Left ventricle myocardium inferior (tissue), 1 donor: ENCODE measurements at places on chromosomes 4 and X. TPM values are rescaled to one million over a fixed set of nuclear protein-coding genes. Genes with fewer than 3 reads are reported as not detected.

Gene OTUD6A
- not detected for total RNA-seq

- no peak for DNase-seq
- no peaks in the 10 kb centered on the region for H3K36me3 ChIP-seq
- H3K27ac ChIP-seq: peak overlapping the region; percentile 98
- no peaks in the 10 kb centered on the region for H3K27me3 ChIP-seq
- H3K4me1 ChIP-seq: peaks cover 73% of the 10 kb centered on the region
- peak overlapping the region; percentile 86 for H3K4me3 ChIP-seq
These were observed 3.5 kb downstream of the CCNI start for GRCh38 chr4:77072195-77072753.

DNA sequence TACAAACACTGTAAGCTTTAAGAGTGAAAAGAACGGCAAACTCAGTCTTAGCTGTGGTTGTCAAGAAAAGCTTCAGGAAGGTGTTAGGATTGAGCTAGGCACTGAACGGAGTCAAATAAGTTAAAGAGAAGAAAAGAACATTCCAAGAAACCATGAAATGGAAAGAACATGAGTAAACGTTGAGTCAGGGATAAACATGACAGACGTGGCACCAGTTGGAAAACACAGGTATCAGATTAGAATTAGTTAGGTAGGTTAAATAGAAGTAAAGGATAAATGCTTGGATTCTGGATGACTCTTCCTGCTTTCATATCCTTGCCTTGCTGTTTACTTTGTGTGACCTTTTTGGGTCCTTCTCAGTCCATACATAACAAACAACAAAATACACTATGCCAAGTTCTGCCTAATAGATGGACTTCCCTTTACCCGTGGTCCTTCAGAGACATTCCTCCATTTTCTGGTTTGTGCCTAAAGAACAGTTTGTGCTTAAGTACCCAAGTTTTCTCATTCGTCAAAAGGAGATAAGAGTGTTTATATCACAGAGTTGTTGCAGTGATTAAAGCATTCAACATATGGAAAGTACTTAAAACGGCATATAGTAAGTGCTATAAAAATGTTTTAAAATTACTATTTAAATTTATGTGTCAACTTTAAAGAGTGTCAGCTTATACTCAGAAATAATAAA is 446.9 kb downstream of the TMA16 start:
- no peaks in the 10 kb centered on the region for H3K27me3 ChIP-seq
- no peak overlapping the region for H3K27ac ChIP-seq
- H3K36me3 ChIP-seq: no peaks in the 10 kb centered on the region
- no peaks in the 10 kb centered on the region for H3K4me1 ChIP-seq
- no peak for DNase-seq

DNA sequence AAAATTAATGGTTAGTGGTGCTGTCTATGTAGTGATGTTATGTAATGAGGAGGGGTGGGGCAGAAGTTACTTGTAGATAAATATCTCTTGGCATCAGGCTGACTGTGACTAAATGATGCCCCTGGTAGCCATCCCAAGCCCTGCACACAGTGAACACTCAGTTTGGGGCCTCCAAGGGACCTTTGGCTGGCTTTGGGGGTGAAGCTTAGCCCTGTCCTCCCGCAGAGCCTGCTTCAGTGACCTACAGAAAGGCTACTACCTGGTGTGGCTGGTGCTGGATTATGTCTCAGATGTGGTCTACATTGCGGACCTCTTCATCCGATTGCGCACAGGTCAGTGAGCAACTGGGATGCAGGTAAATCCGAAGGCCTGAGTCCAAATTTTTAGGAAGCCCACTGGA is 7.8 kb downstream of the CNGA2 start:
- no peak overlapping the region for H3K27ac ChIP-seq
- H3K4me1 ChIP-seq: no peaks in the 10 kb centered on the region
- H3K27me3 ChIP-seq: no peaks in the 10 kb centered on the region
- no peak for DNase-seq

GRCh38 chrX:138885886-138886285 is 174.4 kb upstream of the FGF13 start:
- no peak overlapping the region for H3K4me3 ChIP-seq
- no peak overlapping the region for H3K27ac ChIP-seq
- H3K27me3 ChIP-seq: no peaks in the 10 kb centered on the region
- no peaks in the 10 kb centered on the region for H3K36me3 ChIP-seq

DNA sequence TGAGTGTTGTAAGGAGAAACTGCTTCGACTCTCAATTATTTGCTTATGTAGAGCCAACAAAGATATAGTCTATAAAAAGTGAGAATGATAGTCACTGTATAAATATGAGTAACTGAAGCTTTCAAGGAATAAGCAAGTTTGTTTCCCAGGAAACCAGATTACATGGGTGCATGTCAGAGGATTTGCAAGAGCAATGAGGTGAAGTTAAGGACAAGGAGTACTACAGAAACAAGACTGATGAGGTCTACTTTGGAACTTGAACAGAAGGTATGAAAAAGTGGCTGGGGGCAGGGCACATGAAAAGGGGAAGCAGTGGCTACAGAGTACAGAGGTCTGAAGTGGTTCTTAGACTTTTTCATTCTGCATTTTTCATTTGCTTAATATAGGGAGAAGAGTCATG is 321.0 kb upstream of the CXXC4 start:
- DNase-seq: no peak
- no peak overlapping the region for H3K27ac ChIP-seq
- H3K36me3 ChIP-seq: no peaks in the 10 kb centered on the region
- H3K4me3 ChIP-seq: no peak overlapping the region
- H3K27me3 ChIP-seq: no peaks in the 10 kb centered on the region
- no peaks in the 10 kb centered on the region for H3K4me1 ChIP-seq

Gene PFKFB1
- total RNA-seq: 0.19 TPM

- no peak overlapping the region for H3K4me3 ChIP-seq
- DNase-seq: no peak
- H3K27me3 ChIP-seq: no peaks in the 10 kb centered on the region
- H3K36me3 ChIP-seq: no peaks in the 10 kb centered on the region
- H3K27ac ChIP-seq: peak overlapping the region; percentile 82
These were observed 3.1 kb upstream of the BCORL1 start for GRCh38 chrX:129979207-129979920.

DNA sequence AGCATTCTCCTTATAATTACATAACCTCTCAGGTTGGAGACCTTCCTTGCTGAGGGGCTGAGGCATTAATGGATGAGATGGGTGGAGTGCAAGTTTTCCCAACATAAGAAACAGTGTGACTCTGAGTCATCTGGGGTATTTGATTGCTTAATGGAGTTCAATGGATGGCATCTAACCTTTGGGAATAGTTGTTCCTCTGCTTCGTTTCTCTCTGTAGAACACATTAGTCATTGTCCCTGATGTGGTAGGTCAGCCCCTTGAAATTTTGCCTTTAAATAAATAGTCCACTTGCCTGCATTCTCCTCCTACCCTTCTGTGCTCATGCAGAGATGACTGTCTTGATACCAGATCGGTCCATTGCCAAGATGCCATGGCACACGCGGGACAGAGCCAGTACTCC is 38.6 kb downstream of the SLITRK2 start:
- no peaks in the 10 kb centered on the region for H3K36me3 ChIP-seq
- H3K27ac ChIP-seq: no peak overlapping the region
- no peaks in the 10 kb centered on the region for H3K4me1 ChIP-seq
- H3K27me3 ChIP-seq: no peaks in the 10 kb centered on the region

- peaks cover 50% of the 10 kb centered on the region for H3K4me1 ChIP-seq
- H3K36me3 ChIP-seq: no peaks in the 10 kb centered on the region
- H3K27me3 ChIP-seq: no peaks in the 10 kb centered on the region
- peak; percentile 48 for DNase-seq
These were observed 102.1 kb downstream of the UCHL1 start for GRCh38 chr4:41358647-41359421.

- H3K36me3 ChIP-seq: no peaks in the 10 kb centered on the region
- no peak overlapping the region for H3K4me3 ChIP-seq
- DNase-seq: no peak
- H3K4me1 ChIP-seq: no peaks in the 10 kb centered on the region
These were observed 177.9 kb upstream of the TENM3 start for GRCh38 chr4:182065255-182065654.

DNA sequence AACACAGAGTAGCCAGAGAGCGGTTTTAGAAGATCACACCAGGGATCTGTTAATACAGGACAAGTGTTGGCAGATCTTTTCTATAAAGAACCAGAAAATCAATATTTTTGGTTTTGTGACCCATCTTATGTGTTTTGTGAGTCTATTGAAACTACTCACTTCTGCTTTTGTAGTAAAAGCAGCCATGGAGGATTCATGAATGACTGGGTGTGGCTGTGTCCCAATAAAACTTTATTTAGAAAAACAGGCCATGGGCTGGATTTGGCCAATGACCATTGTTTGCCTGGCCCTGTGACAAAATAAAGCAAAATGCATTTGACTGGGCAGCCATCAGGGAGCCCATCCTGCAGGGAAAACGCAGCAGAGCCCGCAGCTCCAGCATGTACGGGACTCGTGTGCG is 99.9 kb upstream of the ADRA2C start:
- DNase-seq: no peak
- H3K36me3 ChIP-seq: no peaks in the 10 kb centered on the region
- H3K27ac ChIP-seq: no peak overlapping the region
- no peak overlapping the region for H3K4me3 ChIP-seq

DNA sequence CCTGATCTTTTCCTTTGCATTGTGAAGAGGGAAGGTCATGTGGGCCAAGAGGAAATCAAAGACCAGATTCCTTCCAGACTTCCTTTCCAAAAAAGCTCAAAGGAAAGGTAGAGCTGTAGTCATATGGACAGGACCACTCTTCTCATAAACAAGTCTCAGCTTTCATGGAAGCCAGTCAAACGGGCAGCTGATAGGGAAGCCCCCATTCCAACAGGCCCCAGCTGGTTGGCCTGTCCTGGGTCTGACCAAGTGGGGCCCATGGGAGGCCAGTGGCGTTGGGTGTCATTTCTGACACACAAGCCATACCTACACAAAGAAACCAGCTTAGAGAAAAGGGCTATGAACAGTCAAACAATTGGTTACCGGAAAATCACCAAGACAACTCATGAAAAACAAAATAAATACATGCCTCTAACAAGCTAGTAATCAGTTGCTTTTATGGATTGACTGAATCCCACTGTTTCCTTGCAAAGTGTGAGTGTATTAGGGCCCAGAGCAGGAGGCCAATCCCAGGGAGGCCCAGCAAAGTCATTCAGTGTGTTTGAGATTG is 149.6 kb upstream of the MAMLD1 start:
- no peak for DNase-seq
- peak overlapping the region; percentile 68 for H3K27ac ChIP-seq
- no peak overlapping the region for H3K4me3 ChIP-seq
- H3K4me1 ChIP-seq: peaks cover 16% of the 10 kb centered on the region

GRCh38 chr4:123649645-123650391 is 253.2 kb downstream of the SPRY1 start:
- peak overlapping the region; percentile 8 for H3K4me3 ChIP-seq
- peak overlapping the region; percentile 70 for H3K27ac ChIP-seq
- H3K36me3 ChIP-seq: no peaks in the 10 kb centered on the region
- no peak for DNase-seq

Gene TCP11X1
- not detected for total RNA-seq

GRCh38 chr4:112978691-112979472 is 70.6 kb upstream of the ANK2 start:
- no peaks in the 10 kb centered on the region for H3K27me3 ChIP-seq
- H3K36me3 ChIP-seq: peaks cover 5% of the 10 kb centered on the region
- no peak overlapping the region for H3K4me3 ChIP-seq
- H3K4me1 ChIP-seq: peaks cover 8% of the 10 kb centered on the region
- H3K27ac ChIP-seq: no peak overlapping the region
- no peak for DNase-seq

DNA sequence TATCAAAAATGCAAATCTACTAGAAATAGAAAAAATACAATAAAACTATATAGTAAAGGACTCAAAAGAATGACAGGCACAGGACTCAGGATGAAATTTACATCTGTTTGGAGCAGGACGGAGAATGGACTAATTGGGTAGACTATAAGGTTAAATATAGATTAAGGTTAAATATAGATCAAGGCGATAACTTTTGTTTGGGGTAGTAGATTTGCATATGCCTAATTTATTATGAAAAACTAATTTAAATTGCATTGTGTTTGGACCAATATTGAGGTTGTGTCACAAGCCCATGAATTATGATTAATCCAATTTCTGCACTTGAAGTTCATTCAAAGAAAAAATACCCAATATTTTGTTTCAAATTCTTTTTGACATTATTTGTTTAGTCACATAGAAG is 31.0 kb downstream of the MTHFD2L start:
- H3K36me3 ChIP-seq: peaks cover 4% of the 10 kb centered on the region
- DNase-seq: no peak
- no peak overlapping the region for H3K4me3 ChIP-seq
- no peak overlapping the region for H3K27ac ChIP-seq

Gene NUDT10
- 0.27 TPM for total RNA-seq

Gene ARSJ
- 1.2 TPM for total RNA-seq

- H3K27me3 ChIP-seq: no peaks in the 10 kb centered on the region
- no peaks in the 10 kb centered on the region for H3K36me3 ChIP-seq
- peak overlapping the region; percentile 87 for H3K27ac ChIP-seq
- H3K4me3 ChIP-seq: peak overlapping the region; percentile 40
- peak; percentile 16 for DNase-seq
These were observed 78.6 kb upstream of the BOD1L1 start for GRCh38 chr4:13706120-13706519.

- no peaks in the 10 kb centered on the region for H3K27me3 ChIP-seq
- no peak overlapping the region for H3K27ac ChIP-seq
- H3K4me3 ChIP-seq: no peak overlapping the region
- DNase-seq: no peak
These were observed 547.6 kb downstream of the RPA4 start for GRCh38 chrX:97431281-97431680.

- H3K4me1 ChIP-seq: no peaks in the 10 kb centered on the region
- no peaks in the 10 kb centered on the region for H3K27me3 ChIP-seq
- H3K36me3 ChIP-seq: no peaks in the 10 kb centered on the region
- no peak overlapping the region for H3K4me3 ChIP-seq
- no peak for DNase-seq
- no peak overlapping the region for H3K27ac ChIP-seq
These were observed 248.0 kb upstream of the KCNIP4 start for GRCh38 chr4:22196551-22196950.

GRCh38 chrX:67892401-67892800 is 348.6 kb downstream of the AR start:
- H3K36me3 ChIP-seq: no peaks in the 10 kb centered on the region
- no peaks in the 10 kb centered on the region for H3K4me1 ChIP-seq
- DNase-seq: no peak
- H3K4me3 ChIP-seq: no peak overlapping the region
- H3K27ac ChIP-seq: no peak overlapping the region
- H3K27me3 ChIP-seq: no peaks in the 10 kb centered on the region

Gene HERC5
- 2.6 TPM for total RNA-seq
